Memory B cell (primary cell): ENCODE measurements at places on chromosomes 3 and 15.
A peak's percentile ranks its signal among the peaks of the same experiment; 100 is the strongest.

DNA sequence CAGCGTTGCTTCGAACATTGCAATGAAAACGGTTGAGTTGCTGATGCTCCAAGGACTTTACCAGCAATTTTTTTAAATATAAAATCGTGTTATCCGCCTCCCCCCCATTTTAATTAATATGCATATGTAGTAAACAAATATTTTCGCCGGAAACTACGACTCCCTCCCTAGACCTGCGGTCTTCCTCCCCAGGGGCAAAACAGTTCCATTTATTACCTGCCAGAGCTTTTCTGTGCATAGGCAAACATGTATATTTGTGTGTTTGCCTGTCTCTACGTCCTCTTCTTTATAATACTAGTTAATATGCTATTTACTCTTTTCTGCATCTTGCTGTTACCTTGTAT lies 593 bp upstream of the RSL24D1 start:
- H3K4me3 ChIP-seq = no peak overlapping the region
- H3K27me3 ChIP-seq = no peaks in the 10 kb centered on the region
- H3K27ac ChIP-seq = no peak overlapping the region
- peaks cover 7% of the 10 kb centered on the region for H3K36me3 ChIP-seq
- DNase-seq = no peak

GRCh38 chr3:64223791-64224745 lies 1.2 kb downstream of the PRICKLE2 start:
- H3K27me3 ChIP-seq = no peaks in the 10 kb centered on the region
- H3K27ac ChIP-seq = peak overlapping the region; percentile 90
- H3K4me1 ChIP-seq = peaks cover 18% of the 10 kb centered on the region
- H3K4me3 ChIP-seq = peak overlapping the region; percentile 91
- DNase-seq = no peak
- no peaks in the 10 kb centered on the region for H3K36me3 ChIP-seq

DNA sequence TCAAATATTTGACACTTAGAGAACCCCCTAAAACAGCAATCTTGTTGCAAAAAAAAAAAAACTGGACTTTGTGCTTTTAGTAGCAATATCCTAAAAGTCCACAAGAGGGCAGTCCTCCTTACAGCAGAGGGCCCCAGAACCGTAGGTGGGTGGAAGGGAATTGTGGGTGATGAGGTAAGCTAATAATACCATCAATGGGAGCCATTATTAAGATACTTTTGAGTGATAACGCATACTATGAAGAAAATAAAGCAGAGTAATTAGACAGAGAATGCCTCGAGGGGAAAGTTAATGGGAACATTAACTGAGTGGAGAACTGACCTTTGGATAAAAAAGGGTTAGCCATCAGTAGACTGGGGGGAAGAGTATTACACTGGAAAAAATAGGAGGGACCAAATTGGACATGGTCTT lies 229.9 kb downstream of the THRB start:
- H3K4me3 ChIP-seq = no peak overlapping the region
- no peak for DNase-seq
- peaks cover 5% of the 10 kb centered on the region for H3K27me3 ChIP-seq
- no peak overlapping the region for H3K27ac ChIP-seq
- no peaks in the 10 kb centered on the region for H3K36me3 ChIP-seq

GRCh38 chr3:184443364-184443763 lies 63.5 kb downstream of the CHRD start:
- no peak overlapping the region for H3K4me3 ChIP-seq
- no peaks in the 10 kb centered on the region for H3K36me3 ChIP-seq
- peaks cover 11% of the 10 kb centered on the region for H3K27me3 ChIP-seq
- H3K4me1 ChIP-seq = no peaks in the 10 kb centered on the region

DNA sequence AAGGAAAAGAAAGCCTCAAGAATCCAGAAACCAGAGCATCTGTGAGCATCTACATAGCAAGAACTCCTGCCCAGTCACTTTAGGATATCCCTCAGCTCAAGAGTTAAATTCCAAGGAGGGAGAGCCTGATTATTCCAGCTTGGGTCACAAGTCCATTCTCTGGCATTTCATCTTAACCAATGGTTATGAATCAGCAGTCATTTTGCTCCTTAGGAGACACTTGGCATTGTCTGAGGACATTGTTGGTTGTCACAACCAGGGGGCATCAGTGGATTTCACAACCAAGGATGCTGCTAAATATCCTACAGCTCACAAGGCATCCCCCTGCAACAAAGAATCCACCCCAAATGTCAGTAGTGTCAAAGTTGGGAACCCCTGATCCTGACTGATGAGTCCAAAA lies 51.0 kb upstream of the LMCD1 start:
- H3K4me3 ChIP-seq = no peak overlapping the region
- H3K27ac ChIP-seq = no peak overlapping the region

DNA sequence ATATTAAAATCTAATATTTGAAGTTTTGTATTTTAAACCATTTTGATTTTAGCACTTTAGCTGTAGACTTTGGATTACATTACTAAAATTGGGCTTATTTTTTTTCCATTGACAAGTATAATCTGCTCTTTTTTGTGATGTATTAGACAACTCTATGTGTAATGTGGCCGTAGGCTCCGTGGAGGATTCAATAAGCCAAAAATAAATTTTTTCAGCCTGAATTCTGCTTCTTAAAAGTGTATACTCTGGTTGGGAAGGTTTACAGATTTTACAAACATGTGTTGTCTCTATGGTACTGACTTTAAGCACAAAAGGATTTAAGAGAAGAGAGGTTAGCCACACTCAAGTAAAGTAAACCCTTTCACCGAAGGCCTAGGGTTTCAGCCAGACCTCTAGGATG lies 110.8 kb downstream of the PLCL2 start:
- H3K36me3 ChIP-seq = peaks cover 8% of the 10 kb centered on the region
- H3K4me3 ChIP-seq = no peak overlapping the region
- H3K27me3 ChIP-seq = no peaks in the 10 kb centered on the region
- H3K27ac ChIP-seq = peak overlapping the region; percentile 81
- H3K4me1 ChIP-seq = peaks cover 46% of the 10 kb centered on the region
- no peak for DNase-seq

DNA sequence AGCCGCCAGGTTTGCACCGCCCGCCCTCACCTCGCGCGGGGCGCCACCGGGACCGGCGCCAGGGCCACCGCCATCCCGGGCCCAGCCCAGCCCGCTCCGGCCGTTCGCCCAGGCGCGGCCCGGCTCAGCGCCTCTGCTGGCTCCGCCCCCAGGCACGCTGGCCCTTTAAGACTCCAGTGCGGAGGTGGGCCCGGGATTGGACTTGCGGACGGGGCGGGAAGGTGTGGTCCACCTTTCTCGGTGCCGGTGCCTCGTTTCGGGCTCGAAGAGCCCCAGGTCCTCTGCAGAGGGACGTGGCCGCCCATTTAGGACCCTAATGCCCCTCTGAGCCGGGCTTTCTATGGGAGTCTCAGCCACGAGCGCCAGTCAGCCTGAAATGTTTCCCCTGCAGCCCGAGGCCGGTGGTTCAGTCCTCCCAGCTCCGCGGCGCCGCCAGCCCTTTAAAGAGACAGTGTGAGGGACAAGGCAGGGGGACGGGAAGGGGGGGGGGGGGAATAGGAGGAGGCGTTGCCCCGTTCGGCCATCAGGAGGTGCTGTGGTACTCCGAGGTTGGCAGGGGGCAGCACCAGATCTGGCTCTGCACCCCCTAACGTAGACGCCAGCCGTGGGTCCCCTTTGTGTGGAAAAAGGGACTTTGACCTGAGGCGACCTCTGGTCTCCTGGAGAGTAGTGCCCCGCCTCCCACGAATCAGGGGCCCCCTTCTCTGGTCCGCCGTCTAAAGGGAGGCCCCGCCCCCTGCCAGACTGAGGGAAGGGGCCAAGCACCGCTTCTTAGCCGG lies 1.0 kb downstream of the HYAL2 start:
- DNase-seq = peak; percentile 81

- H3K36me3 ChIP-seq = no peaks in the 10 kb centered on the region
- H3K4me1 ChIP-seq = no peaks in the 10 kb centered on the region
- H3K4me3 ChIP-seq = no peak overlapping the region
- peaks cover 3% of the 10 kb centered on the region for H3K27me3 ChIP-seq
These were observed 20.2 kb upstream of the SKIC8 start for GRCh38 chr15:78319588-78319987.

GRCh38 chr3:131329774-131330173 lies 51.8 kb upstream of the NUDT16 start:
- DNase-seq = no peak
- no peak overlapping the region for H3K27ac ChIP-seq
- H3K4me3 ChIP-seq = peak overlapping the region; percentile 6
- no peaks in the 10 kb centered on the region for H3K36me3 ChIP-seq
- H3K27me3 ChIP-seq = no peaks in the 10 kb centered on the region

GRCh38 chr3:184796551-184796950 lies 15.4 kb upstream of the VPS8 start:
- H3K4me3 ChIP-seq = no peak overlapping the region
- H3K27me3 ChIP-seq = peaks cover 28% of the 10 kb centered on the region
- H3K4me1 ChIP-seq = no peaks in the 10 kb centered on the region
- peaks cover 2% of the 10 kb centered on the region for H3K36me3 ChIP-seq

DNA sequence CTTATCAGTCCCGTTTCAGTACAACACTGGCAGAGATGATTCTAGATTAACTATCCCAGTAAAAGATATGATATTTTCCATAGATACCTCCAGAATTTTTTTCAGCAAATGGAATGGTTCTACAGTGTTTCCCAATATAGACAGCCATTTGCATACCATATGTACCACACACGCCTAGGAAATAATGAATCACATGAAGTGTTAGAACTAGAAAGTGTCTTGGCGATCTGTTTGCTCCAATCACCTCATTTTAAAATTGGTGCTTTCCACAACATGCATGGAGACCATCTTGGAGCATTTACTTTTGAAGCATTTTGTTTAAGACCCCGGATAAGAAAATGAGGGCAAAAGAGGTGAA lies 2.0 kb downstream of the C2CD4A start:
- H3K4me1 ChIP-seq = peaks cover 14% of the 10 kb centered on the region
- no peak overlapping the region for H3K27ac ChIP-seq
- DNase-seq = no peak
- H3K36me3 ChIP-seq = no peaks in the 10 kb centered on the region
- peaks cover 7% of the 10 kb centered on the region for H3K27me3 ChIP-seq

- no peaks in the 10 kb centered on the region for H3K4me1 ChIP-seq
- H3K4me3 ChIP-seq = no peak overlapping the region
- no peaks in the 10 kb centered on the region for H3K36me3 ChIP-seq
- H3K27ac ChIP-seq = no peak overlapping the region
- peaks cover 3% of the 10 kb centered on the region for H3K27me3 ChIP-seq
- DNase-seq = no peak
These were observed 145.9 kb downstream of the MEIS2 start for GRCh38 chr15:36954486-36954885.

DNA sequence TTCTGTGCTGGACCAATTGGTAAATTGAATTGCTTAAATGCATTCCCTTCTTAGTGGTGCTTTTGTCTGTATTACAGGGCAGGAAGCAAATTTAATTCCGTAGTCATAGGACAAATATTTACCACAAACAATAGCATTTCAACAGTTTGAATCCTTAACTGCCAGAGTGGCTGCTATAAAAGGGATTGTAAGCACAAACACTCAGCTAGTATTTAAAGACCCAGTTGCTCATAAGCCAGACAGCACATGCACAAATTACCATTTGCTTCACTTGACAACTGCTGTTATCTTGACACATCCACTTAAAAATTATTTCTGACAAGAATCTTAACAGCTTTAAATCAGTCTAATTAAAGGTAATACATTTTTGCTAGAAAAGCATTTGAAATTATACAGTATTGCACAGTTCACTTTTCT lies 490.2 kb upstream of the ADAMTS9 start:
- no peaks in the 10 kb centered on the region for H3K4me1 ChIP-seq
- no peak for DNase-seq
- no peak overlapping the region for H3K4me3 ChIP-seq
- H3K27ac ChIP-seq = no peak overlapping the region

- no peak overlapping the region for H3K4me3 ChIP-seq
- peaks cover 7% of the 10 kb centered on the region for H3K27me3 ChIP-seq
- no peak overlapping the region for H3K27ac ChIP-seq
- no peak for DNase-seq
These were observed 36.2 kb upstream of the TOPBP1 start for GRCh38 chr3:133697960-133698359.

GRCh38 chr3:139597947-139598346 lies 58.4 kb upstream of the RBP1 start:
- no peak for DNase-seq
- no peak overlapping the region for H3K27ac ChIP-seq
- no peaks in the 10 kb centered on the region for H3K27me3 ChIP-seq
- H3K36me3 ChIP-seq = no peaks in the 10 kb centered on the region
- H3K4me3 ChIP-seq = no peak overlapping the region

- no peak overlapping the region for H3K27ac ChIP-seq
- DNase-seq = no peak
- no peaks in the 10 kb centered on the region for H3K27me3 ChIP-seq
- peaks cover 52% of the 10 kb centered on the region for H3K36me3 ChIP-seq
- no peak overlapping the region for H3K4me3 ChIP-seq
These were observed 22.2 kb downstream of the ZNF445 start for GRCh38 chr3:44455318-44455717.

DNA sequence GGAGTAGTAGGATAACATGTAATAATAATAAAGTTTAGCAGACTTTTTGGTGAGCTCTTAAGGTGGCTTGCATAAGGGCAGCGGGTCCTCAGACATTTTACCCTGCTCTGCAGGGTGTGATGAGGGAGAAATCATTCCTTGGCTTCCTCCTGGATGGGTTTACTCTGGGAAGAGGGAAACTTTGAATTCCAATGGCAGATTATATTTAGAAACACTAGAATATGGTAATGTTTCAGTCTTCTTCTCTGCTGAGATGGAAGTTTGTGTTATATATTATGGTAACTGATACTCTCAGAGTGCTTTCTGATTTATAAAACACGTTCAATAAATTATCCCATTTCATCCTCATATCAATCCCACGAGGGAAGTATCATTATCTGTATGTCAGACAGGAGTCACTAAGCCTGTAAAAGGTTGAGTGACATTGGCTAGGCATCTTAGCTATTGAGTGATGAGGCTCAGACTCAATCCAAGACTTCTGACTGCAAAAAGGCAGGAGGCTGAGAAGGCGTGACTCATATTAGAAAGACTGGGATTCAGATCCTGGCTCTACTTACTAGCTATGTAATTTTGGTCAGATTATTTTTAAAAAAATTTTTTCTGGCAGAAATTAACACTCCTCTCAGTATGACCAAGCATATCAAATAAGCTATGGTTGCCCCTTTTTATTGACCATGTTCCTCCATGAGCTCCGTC lies 19.3 kb downstream of the PDIA5 start:
- no peaks in the 10 kb centered on the region for H3K27me3 ChIP-seq
- no peak overlapping the region for H3K4me3 ChIP-seq
- H3K27ac ChIP-seq = no peak overlapping the region
- H3K36me3 ChIP-seq = peaks cover 2% of the 10 kb centered on the region
- no peak for DNase-seq

- DNase-seq = no peak
- no peaks in the 10 kb centered on the region for H3K4me1 ChIP-seq
- H3K27ac ChIP-seq = no peak overlapping the region
These were observed 68.7 kb downstream of the SENP2 start for GRCh38 chr3:185654758-185655145.

GRCh38 chr3:133187870-133188379 lies 149.7 kb downstream of the TMEM108 start:
- H3K4me1 ChIP-seq = no peaks in the 10 kb centered on the region
- DNase-seq = no peak
- H3K36me3 ChIP-seq = no peaks in the 10 kb centered on the region

DNA sequence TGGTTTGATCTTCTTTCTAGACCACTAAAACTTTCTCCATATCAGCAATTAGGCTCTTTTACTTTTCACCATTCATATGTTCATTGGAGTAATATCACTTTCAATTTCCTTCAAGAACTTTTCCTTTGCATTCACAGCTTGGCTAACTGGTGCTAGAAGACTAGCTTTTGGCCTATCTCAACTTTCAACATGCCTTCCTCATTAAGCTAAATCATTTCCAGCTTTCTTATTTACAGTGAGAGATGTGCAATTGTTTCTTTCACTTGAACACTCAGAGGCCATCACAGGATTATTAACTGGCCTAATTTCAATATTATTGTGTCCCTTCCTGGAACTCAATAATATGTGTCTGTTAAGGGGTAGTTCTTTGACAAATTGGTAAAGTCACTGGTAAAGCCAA lies 42.8 kb upstream of the PLOD2 start:
- no peaks in the 10 kb centered on the region for H3K4me1 ChIP-seq
- no peaks in the 10 kb centered on the region for H3K36me3 ChIP-seq
